ENCODE measurements at places on chromosomes 5 and 9.
A peak's percentile ranks its signal among the peaks of the same experiment; 100 is the strongest.

DNA sequence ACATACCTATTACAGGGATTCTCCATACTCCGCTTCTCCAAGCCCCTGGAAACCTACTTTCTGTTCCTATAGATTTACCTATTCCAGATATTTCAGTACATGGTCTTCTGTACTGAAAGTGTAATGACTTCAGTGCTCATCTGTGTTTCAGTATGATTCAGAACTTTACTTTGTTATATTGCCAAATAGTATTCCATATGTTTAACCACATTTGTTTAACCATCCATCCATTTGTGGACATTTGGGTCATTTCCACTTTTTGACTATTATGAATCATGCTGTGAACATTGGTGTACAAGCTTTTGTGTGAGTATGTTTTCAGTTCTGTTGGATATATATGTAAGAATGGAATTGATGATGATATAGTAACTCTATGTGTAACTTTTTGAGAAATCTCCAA lies 188.9 kb downstream of the PDZD2 start:
- DNase-seq: no peak

DNA sequence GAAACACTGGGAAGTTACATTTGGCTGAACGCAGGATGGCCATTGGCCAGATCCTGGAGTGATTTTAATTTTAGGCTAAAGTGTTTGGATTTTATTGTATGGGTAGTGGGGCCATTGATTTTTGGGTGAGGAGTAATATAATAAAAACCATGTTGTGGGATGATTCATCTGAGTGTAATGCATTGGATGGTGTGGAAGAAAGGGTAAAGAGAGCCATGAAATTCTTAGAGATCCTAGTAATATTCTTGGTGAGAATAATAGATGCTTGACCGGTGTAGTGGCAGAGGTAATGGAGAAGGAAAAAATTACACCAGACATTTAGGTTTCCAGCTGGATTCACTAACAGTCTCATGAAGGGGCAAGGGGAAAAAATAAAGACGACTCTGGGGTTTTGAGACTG lies 158.1 kb downstream of the NPR3 start:
- no peak for DNase-seq

GRCh38 chr5:171637811-171638210 lies 147.8 kb upstream of the SMIM23 start:
- no peak for DNase-seq

GRCh38 chr5:162096448-162096847 lies 28.9 kb downstream of the GABRG2 start:
- no peak for DNase-seq

DNA sequence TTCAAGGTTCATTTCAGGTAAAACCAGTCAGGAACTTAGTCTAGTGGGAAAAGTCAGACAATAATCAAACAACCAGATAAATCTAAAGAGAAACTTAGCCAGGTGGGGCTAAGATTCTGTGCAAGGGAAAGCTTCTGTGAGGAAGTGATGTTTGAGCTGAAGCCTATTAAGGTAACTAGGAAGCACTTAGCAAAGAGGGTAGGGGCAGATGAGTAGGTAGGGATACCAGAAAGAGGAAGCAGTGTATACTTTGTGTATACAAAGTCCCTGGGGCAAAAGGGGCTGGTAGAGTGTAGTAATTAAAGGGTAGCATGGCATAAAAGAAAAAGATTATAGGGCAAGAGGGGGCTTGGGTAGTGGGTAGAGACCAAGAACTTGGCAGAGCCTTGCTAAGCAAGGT lies 3.6 kb upstream of the SPATA24 start:
- DNase-seq: no peak

GRCh38 chr5:141825791-141826560 lies 52.2 kb downstream of the PCDH1 start:
- DNase-seq: peak; percentile 7

GRCh38 chr5:74035521-74035937 lies 409.5 kb downstream of the ARHGEF28 start:
- no peak for DNase-seq

DNA sequence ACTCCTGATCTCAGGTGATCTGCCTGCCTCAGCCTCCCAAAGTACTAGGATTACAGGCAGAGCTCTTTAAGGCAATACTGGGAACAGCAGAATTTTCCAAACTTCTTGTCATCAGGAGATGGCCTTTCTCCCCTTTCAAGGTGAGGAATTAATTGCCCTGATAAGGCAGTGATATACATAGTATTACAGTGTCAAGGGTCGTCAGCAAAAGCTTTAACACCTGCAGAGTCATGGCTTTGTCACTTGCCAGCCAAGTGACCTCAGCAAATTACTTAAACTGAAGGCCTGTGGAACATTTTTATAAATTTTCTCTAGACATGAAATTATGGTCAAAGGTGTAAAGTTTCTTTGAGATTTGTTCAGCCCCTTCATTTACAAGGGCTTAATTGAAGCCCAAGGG lies 59.5 kb downstream of the FBXO38 start:
- no peak for DNase-seq

DNA sequence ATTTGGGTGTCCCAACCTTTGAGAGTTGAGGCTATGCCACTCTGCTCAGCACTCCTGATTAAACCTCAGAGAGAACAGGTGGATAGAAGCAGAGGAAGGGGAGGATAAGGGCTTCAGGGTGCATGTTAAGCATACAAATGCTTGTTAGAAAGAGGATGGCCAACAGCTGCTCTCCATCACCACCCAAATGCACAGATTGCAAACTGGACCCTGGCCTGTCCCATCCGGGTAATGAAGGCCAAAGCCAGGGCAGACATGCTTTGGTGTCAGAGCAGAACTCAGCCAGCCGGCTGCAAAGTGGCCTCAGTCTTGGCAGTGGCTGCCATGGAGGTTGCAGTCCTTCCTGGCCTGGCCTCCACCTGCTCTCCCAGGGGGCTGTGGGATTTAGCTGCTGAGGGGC lies 84.3 kb downstream of the SIL1 start:
- no peak for DNase-seq

- DNase-seq: no peak
These were observed 326.3 kb downstream of the OSTF1 start for GRCh38 chr9:75414371-75415160.

- peak; percentile 37 for DNase-seq
These were observed 57.3 kb downstream of the PTPN3 start for GRCh38 chr9:109440797-109441287.

GRCh38 chr5:127757576-127757975 lies 54.4 kb downstream of the CCDC192 start:
- peak; percentile 31 for DNase-seq

DNA sequence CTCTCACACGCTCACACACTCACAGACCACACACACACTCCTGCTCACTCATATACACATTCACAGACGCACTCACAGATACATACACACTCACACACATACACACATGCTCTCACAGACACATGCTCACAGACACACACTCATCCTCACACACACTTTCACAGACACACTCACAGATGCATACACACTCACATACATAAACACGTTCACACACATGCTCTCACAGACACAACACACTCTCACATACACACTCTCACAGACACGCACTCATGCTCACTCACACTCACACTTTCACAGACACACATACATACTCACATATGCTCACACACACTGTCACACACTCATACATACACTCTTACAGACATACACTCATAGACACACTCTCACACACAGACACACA lies 82.2 kb downstream of the IRX2 start:
- DNase-seq: no peak

DNA sequence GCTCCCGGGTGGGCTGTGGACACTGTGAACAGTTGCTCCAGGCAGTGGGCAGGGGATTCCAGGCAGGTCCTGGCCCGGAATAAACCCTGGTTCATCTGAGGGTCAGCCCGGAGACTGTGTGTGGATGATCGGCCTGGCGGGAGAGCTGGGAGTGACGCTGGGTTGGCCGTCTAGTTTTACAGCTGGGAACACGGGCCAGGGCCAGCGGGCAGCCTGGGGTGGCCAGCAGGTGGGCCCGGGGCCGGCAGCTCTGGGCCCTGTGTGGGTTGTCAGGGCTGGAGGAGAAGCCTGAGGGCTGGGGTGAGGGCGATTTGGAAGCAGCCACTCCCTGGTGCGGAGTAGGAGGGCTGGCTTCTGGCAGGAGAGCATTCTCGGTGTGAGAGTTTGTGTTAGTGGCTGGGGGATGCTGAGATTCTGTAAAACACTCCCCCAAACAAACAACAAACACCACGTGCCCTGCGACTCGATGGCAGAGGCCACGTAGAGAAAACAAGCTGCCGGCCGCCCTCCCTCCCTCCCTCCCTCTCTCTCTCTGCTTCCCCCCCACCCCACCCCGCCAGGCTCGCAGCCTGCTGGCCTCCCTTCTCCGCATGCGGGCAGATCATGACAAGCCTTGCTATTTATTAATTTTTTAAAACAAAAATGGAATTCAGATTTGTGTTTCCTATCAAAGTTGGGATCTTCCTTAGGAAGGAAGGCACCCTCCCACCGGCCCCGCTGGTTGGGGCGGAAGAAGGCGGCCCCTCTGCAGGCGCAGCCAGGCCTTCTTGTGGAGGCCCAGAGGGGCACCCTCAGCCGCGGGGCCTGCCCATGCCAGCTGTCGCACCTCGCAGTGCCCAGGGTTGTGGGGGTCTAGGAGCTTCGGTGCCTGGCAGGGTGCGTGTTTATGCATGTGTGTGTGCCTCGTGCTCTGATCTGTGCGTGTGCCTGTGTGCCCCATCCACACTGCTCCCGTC lies 49.5 kb downstream of the RXRA start:
- DNase-seq: no peak

DNA sequence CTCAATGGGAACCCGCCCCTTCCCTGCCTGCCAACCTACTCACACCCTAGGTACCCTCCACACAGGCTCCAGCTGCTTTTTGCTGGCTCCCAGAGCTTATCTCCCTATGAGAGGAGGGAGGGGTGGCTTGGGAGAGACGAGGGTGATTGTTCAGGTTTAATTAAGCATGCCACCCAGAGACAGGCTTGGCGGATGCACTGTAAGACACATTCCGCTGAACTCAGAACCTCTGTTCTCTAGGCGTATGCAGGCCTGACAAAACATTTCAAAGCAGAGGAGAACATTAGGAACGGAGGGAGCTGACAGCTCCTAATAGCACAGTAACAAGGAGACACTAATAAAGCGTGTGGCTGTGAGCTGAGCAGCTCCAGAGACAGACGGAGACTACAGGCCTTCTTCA lies 80.1 kb downstream of the TRIM32 start:
- DNase-seq: no peak

DNA sequence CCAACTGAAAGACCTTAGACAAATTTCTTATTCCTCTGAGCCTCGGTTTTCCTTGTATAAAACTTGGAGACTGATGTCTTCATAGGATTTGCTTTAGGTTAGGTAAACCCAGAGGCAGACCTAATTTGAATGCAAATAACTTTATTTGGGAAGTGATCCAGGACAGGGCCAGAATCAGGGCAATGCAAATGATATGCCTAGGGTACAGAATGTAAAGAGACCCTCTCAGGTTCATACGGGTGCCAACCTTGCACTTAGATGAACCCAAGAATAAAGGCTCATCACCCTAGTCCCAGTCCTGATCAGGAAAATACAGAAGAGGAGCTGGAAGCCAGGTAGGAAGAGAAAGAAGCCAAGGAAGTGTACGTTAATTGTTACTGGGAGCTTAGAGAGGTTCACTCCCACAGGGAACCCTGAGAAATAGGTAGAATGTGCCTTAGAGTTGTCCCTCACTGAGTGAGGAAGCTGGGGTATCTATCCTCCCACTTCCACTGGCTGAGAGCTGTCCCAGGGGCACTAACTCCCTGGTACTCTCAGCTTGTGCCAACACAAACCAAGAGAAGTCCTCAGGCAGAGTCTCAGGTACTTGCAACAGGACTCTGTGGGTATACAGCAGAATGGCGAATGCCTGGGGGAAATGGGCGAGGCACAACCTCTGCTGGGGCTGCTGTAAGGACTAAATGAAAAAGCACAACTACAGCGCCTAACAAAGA lies 3.1 kb upstream of the HK3 start:
- no peak for DNase-seq

GRCh38 chr5:20615888-20616563 lies 628.0 kb upstream of the CDH18 start:
- no peak for DNase-seq

GRCh38 chr9:95552814-95553546 lies 36.2 kb upstream of the PTCH1 start:
- DNase-seq: no peak

Measured in CD4-positive, alpha-beta memory T cell (primary cell).